H4 (cell line): ENCODE measurements at places on chromosomes 11 and 22.

DNA sequence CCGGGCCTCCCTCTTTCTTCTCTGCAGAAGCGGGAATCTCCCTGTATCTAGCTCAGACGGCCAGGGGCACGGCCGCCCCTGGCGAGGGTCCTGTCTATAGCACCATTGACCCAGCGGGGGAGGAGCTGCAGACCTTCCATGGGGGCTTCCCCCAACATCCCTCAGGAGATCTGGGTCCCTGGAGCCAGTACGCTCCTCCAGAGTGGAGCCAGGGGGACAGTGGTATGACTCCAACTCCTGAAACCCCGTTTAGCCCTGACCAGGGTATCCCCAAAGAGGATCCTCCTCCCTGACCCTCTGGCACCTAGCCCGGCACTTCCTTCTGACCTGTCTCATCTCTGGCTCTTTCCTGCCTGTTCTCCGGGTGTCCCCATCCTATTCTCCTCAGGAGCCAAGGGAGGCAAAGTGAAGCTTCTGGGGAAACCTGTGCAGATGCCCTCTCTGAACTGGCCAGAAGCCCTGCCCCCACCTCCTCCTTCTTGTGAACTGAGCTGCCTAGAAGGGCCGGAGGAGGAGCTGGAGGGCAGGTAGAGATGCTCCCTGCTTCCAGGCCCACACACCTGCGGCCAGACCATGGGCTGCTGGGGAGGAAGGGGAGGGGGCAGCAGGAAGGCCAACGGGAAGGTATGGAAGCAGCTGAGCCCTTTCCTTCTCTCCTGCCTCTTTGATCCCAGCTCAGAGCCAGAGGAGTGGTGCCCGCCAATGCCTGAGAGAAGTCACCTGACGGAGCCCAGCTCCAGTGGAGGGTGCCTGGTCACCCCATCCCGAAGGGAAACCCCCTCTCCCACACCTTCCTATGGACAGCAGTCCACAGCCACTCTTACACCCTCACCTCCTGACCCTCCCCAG is 12.9 kb downstream of the ROBO3 start:
- DNase-seq = no peak

DNA sequence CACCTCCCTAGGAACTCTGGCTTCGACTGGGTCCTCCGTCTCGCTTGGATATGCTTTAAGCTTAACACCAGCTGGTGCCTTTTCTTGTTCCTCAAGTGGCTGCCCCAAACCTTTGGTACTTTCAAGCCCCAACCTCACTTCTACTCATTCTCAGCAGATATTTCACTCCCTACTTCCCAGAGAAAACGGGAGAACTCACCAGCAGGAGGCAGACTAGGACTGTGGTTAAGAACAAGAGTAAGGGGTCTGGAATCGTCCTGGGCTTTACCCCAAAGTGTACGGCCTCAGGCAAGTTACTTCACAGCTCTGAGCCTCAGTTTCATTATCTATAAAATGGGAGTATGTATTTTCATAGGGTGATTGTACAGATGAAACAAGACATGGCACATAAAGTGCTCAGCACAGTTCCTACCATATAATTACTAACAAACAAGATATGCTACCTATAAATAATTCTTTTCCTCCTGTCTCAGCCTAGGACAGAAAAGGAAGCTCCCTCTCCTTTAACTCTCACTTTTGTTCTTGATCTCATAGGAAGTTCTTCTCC is 37.8 kb downstream of the PAMR1 start:
- peak; percentile 66 for DNase-seq

DNA sequence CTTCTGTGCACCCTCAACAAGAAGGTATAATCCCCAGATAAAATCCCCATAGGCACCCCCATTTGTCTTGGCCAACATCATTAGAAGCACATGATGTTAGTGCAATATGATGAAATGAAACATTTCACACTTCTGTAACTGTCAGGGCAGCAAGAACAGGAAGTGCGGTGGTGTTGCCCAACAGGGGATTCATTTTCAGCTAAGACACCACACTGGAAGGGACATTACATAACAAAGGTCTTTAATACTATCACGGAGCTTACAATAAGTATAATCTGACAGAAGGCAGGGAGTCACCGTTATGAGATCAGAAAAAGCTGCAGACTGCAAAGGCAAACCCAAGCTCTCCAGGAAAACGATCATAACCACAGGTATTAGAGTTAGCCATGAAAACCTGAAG is 2.0 kb downstream of the OR52W1 start:
- no peak for DNase-seq

DNA sequence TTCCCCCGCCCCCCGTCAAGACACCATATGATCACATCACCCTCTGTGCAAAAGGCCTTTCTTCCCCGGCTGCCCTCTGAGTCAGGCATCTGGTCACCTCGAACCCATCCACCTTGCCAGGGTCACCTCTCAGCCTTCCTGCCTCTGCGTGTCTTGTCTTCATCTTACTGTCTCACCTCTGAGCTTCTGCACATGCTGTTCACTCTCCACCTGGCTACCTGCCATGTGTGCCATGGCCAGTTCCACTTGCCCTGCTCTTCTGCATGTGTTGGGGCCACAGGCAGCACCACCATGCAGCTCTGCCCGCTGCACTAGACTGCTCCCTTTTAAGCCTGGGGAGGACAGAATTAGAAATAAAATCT is 9.8 kb downstream of the ZNF74 start:
- DNase-seq = no peak

DNA sequence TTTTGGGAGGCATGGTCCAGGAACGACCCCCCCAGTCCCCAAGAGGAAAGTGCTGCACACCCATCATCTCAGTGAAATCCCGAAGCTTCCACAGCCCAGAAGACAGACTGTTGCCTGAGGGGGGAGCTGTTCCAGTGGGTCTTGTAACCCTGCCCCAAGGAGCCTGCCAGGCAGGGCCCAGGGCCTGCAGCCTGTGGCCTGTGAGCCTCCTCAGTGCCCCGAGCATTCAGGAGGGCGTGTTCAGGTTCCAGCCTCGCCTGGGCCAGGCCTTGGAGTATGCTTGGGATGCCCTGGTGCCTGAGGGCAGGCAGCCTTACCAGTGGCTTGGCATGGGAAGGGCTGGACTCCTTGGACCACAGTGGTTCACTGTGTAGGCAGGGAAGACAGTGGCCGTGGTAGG is 18.0 kb upstream of the CABP2 start:
- DNase-seq = no peak
